ENCODE measurements at places on chromosomes 2 and 18. TPM values are rescaled to one million over a fixed set of nuclear protein-coding genes. Genes with fewer than 3 reads are reported as not detected.

DNA sequence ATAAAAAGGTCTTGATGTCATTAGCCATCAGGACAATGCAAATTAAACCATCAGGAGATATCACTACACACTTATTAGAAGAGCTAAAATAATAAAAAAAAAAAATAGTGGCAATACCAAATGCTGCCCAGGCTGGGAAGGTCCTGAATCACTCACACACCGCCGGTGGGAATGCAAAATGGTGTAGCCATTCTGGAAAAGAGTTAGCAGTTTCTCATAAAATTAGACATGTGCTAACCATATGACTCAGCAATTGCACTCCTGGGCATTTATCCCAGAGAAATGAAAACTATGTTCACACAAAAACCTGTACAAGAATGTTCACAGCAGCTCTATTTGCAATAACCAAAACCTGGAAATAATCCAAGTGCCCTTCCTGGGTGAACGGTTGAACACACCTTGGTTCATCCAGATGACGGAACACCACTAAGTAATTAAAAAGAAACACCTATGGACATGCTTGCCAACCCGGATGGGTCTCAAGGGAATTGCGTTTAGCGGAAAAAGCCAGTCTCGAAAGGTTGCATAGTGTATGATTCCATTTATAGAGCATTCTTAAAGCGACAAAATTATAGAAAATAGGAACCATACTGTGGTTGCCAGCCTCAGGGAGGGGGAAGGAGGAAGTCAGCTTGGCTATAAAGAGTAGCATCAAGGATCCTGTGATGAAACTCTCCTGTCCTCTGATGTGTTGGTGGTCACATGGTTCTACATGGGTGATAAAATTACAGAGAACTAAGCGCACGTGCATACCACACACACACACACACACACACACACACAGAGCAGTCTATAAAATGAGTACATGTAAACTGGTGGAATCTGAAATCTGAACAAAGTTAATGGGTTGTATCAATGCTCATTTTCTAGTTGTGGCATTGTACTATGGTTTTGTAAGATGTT, 4.6 kb downstream of the MBP start:
- DNase-seq, result peak; percentile 83

DNA sequence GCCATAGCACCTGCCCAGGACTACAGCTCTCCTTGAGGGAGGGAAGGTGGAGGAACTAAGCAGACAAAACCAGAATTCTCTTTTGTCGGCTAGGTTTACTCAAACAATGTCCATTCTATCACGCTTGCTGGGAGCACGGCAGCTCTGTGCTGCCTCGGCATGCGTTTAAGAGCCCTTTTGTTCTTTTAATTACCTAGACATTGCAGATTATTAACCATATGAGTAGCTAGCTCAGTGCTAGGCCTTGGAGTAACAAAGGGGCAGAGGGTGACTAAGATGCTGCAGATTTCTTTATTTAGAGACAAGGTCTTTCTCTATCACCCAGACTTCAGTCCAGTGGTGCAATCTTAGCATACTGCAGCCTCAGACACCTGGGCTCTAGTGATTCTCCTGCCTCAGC, 11.1 kb downstream of the MSGN1 start:
- no peak for DNase-seq

DNA sequence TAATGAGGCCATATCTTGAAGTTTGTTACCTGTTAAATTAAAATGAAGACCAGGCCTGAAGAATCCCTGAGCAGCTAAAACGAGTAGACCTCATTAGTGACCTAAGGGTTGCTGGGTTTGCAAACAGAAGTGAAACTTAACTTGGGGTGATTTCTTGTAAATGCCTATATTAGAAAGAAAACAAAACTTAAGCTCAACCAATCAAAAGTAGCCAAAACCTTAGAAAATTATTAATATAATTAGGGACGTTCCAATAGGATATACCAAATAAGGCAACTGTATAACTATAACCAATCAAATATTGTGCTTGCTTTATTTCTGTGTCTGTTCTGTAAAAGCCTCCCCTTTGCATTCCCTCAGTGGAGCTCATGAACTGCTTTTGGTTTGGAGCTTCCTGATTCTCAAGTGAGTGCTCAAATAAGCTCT, 137.9 kb upstream of the VRK2 start:
- peak; percentile 31 for DNase-seq

DNA sequence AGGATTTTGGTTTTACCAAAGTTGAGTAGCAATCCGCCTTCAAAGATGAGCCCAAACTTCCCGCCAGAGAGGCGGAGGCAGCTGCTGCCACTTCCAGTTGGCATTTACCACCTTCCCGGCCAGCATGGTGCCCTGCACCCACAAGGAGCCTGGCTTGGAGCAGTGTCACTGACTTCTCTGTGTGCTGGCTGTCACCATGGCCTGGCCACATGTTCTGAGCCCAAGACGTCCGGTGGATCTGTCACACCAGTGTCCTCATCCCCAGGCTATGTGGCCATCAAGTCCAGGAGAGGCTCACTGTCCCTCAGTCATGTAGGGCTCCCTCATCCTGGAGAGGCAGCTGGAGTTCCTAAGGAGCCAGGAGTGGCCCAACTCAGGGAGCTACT, 100.6 kb downstream of the ACKR3 start:
- no peak for DNase-seq

The SLC5A7 gene
- total RNA-seq, result not detected

All from hematopoietic multipotent progenitor cell (in vitro differentiated cells).